ENCODE measurements at places on chromosomes 5 and 9.
A peak's percentile ranks its signal among the peaks of the same experiment; 100 is the strongest.

DNA sequence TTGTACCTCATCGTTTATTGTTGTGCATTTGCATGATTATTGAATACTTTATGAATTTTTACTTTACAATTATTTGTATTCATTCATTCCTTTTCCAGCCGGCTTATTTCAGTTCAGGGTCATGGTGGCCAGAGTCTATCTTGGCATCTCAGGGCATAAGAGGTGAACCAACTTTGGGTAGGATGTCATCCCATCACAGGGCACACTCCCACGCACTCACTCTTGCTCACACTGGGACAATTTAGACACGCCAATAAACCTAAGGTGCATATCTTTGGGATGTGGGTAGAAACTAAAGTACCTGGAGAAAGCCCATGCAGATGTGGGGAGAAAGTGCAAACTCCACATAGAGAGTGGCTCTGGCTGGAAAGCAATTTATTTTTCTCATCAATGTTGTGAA lies 158.1 kb upstream of the MAST4 start:
- no peak for DNase-seq

DNA sequence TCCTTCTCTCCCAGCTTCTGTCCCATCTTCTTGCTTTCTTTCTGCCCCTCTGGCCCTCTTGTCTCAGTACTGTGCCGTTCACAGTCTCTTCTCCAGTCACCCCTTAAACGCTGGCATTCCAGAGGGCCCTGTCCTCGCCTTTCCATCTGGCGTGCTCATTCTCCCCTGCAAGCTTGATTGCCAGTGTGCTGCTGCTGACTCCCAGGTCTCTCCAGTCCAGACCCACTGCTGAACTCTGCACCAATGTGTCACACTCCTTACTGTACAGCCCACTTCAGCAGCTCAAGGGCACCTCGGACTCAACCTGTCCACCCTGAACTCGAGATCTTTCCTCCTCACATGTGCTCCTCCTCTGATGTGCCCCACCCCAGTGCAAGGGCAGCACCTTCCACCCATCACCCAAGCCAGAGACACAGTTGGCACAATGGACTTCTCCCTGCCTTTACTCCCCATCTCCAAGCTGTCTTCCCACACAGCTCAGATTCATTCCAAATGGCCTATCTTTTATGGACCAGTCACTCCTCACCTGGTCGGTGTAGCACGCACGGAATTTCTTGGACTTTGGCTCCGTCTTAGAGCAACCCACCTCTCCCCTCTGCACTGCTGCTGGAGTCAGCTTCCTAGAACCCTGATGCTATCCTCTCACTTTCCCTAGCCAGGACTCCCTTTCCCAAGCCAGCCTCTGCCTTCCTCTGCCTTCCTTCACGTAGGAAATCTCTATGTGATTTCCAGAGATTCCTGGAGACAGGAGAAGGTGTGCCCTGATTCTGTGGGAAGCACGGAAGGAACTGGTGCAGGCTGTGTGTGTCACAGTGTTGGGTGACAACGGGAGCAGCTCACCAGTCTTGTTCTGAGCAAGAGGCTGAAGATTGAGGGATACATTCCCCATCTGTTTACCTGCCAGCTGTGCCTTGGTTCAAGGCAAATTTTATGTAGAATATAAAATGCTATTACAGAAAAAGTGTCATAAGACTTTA lies 26.0 kb upstream of the SLC2A8 start:
- DNase-seq, result no peak

- no peak for DNase-seq
These were observed 1.0 kb downstream of the AGTPBP1 start for GRCh38 chr9:85740787-85741094.

- no peak for DNase-seq
These were observed 9.9 kb upstream of the FABP6 start for GRCh38 chr5:160219356-160219755.

DNA sequence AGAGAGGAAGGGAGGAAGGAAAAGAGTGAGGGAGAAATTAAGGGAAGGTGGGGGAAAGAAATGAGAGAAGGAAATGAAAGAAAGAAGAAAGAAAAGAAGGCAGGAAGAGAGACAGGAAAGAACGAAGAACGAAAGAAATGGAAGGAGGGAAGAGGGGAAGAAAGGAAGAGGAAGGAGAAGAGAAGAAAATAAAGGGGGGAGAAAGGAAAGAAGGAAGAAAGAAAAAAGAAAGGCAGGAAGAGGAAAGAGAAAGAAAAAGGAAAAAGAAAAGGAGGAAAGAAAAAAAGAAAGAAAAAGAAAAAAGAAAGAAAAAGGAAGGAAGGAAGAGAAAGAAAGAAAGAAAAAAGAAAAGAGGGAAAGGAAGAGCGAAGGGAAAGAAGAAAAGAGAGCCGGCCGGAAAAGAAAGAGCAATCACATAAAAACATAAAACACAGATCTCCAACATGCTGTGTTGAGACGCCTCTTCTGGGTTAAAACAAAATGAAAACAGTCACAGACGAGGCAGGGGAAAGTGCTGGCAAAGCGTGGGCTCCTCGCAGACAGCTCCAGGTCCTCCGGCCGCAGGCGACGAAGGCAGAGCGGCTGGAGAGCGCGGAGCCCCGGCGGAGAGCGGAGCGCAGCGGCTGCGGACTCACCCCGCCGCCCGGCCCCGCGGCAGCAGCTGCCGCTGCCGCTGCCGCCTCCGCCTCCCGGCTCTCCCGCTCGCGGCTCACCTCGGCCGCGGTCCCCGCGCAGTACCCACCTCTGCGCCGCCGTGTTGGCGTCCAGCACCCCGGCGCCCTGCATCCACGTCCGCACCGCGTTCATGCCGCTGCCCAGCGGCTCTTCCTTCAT lies 896 bp downstream of the EBF1 start:
- no peak for DNase-seq

- DNase-seq, result no peak
These were observed 39.7 kb upstream of the ZNF622 start for GRCh38 chr5:16505140-16505891.

- DNase-seq, result no peak
These were observed 414.7 kb downstream of the TLE4 start for GRCh38 chr9:79986437-79986836.

DNA sequence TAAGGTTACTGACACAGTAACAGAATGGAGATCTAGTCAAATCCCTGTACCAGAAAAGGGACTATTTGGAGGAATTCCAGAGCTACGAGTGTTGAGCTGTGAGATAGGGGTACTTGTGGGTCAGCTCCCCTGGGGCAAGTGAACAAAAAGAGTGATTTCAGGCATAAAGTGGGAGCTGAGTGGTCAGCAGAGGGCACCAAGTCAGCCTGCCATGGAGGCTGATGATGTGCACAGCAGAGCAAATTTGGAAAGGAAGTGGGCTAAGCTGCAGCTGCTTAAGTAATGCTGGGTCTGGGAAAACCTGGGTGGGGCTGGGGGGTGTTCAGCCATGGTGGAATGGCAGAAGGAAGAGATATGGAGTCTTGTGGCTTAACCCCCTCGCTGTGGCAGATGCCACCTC lies 327.9 kb downstream of the NTRK2 start:
- DNase-seq, result no peak

GRCh38 chr5:133702791-133703770 lies 90.7 kb upstream of the FSTL4 start:
- DNase-seq, result no peak

DNA sequence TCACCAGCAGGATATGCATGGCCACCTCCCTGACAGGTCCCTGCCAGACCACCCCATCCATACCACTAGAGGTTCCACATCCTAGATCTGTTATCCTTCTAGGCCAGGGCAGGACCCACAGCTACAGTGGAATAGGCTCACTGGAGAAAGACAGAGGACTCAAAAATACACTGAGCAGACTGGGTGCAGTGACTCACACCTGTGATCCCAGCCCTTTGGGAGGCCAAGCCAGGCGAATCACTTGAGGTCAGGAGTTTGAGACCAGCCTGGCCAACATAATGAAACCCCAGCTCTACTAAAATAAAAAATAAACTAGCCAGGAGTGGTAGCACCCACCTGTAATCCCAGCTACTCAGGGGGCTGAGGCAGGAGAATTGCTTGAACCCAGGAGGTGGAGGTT lies 56.5 kb upstream of the TESK1 start:
- DNase-seq, result no peak

DNA sequence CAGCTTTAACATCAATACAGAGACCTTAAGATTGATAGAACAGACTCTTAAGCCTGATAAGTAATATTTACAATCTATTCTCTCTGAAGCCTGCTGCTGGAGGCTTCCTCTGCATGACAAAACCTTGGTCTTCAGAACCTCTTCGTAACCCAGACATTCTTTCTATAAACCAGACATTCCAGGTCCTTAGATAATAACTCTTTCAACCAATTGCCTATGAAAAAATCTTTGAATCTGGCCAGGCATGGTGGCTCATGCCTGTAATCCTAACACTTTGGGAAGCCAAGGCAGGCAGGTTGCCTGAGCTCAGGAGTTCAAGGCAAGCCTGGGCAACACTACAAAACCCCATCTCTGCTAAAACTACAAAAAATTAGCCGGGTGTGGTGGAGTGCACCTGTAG lies 327.8 kb downstream of the ENC1 start:
- no peak for DNase-seq

DNA sequence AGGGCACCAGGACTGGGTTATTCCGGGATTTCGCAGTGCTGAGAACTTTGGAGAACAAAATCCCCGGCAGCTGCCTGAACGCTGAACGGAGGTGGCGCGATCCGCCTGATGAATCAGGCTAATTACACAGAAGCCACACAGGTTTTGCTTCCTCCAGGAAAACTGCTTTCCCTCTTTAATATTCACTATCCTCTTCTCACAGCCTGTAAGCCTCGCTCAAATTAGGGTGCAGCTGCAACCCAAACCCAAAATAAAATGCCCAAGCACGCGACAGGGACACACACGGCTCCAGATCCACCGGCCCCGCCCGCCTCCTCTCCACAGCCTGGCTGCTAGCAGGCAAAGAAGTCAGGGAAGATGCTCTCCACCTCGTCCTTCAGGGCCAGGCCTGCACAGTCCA lies 6.0 kb downstream of the SOHLH1 start:
- DNase-seq, result no peak

GRCh38 chr9:112477330-112477729 lies 9.3 kb upstream of the KIAA1958 start:
- DNase-seq, result no peak

GRCh38 chr9:138116521-138116920 lies 238.9 kb downstream of the CACNA1B start:
- no peak for DNase-seq

DNA sequence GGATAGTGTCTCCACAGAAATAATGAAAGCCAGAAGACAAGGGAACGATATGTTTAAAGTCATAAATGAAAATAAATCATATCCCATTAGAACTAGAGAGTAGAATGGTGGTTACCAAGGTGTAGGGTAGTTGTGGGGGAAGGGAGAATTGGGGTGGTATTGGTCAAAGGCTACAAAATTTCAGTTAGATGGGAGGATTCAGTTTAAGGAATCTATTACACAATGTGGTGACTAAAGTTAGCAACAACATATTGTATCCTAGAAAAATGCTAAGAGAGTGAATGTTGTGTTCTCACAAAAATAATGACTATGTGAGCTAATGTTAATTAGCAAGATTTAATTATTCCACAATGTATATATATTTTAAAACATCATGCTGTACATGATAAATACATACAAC lies 27.8 kb upstream of the LARP1 start:
- no peak for DNase-seq

DNA sequence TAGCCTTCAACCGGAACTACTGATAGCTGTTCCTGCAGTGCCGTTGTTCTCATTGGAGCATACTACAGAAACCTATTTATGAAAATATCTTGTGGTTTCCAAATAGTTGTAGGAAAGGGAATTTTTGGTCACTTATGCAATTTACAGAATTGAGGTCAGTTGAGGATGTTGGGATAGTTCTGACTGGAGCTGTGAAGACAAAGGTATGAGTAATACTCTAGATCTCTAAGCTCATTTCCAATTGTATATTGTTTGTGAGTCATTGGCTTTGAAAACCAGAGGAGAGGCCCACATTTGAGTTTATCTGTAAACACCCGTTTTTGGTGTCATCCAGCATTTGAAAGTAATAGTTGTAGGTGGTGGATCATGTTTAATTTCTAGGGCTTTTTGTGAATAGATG lies 561.3 kb upstream of the WWC1 start:
- DNase-seq, result no peak

GRCh38 chr5:134879456-134879855 lies 5.3 kb downstream of the TXNDC15 start:
- DNase-seq, result no peak

GRCh38 chr9:111298731-111299598 lies 31.1 kb downstream of the OR2K2 start:
- DNase-seq, result no peak

GRCh38 chr5:113531481-113532159 lies 18.1 kb downstream of the YTHDC2 start:
- DNase-seq, result no peak

- no peak for DNase-seq
These were observed 124.4 kb downstream of the SLC28A3 start for GRCh38 chr9:84216151-84216550.

GRCh38 chr5:179954434-179954833 lies 46.7 kb upstream of the TBC1D9B start:
- no peak for DNase-seq

DNA sequence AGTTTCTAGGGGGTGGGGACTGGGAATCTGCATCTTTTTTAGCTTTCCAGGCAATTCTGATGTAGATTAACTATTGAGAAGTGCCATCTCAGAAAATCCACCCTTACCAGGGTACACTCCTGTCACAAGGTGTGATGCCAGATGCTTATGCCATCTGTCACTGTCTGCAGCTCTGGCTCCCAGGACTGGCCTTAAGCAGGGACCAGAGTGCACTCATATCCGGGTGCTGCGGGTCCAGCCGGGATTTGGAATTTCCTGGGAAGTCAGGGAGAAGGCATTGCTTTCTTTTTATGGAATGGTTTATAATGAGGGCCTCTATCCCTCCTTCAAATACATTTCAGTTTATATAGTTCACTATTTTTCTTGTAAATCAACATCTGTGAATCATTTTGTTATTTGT lies 92.6 kb downstream of the TMEM174 start:
- DNase-seq, result no peak

DNA sequence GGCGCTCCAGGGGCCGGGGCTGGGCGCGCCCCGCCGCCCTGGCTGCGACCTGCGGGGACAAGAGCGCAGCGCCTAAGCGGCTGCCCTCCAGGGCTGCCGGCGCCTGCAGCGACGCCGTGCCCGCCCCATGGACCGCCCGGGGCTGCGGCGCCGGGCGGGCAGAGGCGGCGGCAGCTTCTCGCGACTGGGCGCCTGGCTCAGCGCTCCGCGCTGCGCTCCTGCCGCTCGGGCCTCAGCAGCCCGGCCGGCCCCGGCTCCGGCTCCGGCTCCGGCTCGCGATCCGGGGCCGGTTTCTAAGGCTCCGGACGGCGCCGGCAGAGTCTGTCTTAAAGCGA lies at the start of gene PITX1:
Gene PITX1, minus strand, starts transcription at position 328 of the 335 bp plus-strand sequence. CDS start 347 bp downstream, outside the sequence.
- DNase-seq, result no peak

- no peak for DNase-seq
These were observed 47.5 kb upstream of the SLC1A1 start for GRCh38 chr9:4442806-4443205.

- no peak for DNase-seq
These were observed 16.8 kb upstream of the CTSL start for GRCh38 chr9:87708986-87709728.

GRCh38 chr5:96595300-96596090 lies 66.7 kb upstream of the CAST start:
- DNase-seq, result peak; percentile 6

DNA sequence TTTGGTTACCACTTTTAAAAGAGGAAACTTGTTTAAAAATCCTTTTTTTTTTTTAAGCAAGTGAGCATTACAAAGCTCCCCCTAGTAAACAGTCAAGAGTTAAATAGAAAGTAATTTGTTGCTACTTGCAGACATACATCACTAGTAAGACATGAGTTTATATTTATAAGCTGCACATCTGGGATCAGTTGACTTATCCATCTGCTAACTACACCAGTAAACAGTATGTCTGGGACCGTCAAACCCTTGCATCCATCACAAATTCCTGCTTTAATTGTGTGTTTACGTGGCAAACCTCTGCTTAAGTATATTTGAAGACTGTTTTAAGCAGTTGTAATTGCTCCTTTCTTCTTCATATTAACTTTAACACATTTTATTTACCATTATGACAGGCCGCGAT lies 146.8 kb downstream of the EBF1 start:
- DNase-seq, result no peak

Data from effector memory CD8-positive, alpha-beta T cell (primary cell).